ENCODE measurements at places on chromosomes 11 and 22.

DNA sequence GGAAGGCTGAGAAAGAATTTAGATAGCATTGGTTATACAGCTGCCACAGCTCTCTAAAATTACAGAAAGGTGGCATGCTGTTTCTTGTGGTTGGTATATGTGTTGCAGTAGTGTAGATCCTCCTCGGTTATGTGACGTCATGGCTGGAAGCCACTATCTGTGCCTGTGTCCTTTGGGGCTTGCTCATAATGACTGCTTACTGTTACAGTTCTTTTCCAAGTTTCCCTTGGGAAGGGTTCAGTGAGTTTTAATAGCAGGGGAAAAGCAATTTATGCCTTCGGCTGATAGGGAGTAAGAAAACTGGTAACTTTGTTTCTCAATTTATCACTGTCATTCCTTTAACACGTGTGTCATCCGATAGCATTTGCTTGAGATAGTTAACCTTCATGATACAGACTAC, 47.2 kb downstream of the POLD3 start:
- no peak for DNase-seq

DNA sequence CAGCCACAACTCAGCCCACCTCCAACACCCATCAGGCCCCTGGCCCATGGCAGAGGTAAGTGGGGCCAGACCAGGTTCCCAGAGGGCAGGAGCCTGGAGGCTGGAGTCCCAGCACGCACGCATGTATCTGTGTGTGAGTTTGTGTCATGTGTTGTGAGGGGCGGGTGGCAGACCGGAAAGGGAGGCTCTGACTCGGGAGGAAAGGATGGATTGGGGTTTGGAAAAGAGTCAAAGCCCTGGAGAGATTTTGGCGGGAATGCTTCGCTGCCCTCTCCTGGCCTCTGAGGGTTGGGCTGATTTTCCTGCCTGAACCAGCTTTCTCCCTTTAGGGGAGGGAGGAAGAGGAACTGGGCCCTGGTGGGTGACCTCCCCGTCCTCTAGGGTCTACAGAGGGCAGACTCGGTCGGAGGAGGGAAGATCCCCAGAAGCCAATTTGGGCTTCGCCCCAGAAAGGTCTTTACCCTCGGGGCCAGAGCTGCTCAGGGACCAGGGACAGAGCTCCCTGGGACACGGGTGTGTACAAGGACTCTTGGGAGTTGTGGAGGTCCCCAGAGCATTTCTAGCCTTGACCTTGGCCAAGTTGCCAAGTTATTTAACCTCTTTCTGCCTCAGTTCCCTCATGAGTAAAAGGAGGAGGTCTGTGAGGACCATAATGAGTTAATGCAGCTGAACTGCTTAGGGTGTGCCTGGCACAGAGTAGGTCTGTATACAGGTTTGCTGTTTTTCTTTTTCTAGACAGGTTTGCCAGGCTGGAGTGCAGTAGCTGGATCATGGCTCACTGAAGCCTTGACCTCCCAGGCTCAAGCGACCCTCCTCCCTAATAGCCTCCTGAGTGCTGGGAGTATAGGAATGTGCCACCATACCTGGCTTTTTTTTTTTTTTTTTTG, 6.9 kb downstream of the C11orf68 start:
- DNase-seq, result no peak

DNA sequence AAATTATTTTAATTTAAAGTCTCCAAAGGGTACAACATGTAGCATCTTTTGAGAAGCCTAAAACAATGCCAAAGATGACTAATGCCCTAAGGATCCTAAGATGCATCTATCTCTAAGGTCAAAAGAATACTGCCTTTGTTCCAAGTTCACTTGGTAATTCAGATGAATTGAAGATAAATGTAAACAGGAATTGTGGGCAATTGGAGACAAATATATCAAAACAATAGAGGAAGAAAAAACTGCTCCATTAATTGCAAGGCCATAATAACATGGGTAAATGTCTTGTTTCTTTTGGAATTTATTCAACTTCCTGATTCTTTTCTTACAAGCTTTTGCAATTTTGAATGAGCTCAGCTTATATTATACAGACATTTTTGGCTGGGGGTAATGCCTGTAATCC, 338.6 kb downstream of the TTC28 start:
- no peak for DNase-seq

- no peak for DNase-seq
These were observed 36.9 kb downstream of the DGCR2 start for GRCh38 chr22:19085233-19085718.

- no peak for DNase-seq
These were observed 17.4 kb downstream of the TP53AIP1 start for GRCh38 chr11:128925250-128925600.

GRCh38 chr11:125426818-125427528, 69.1 kb downstream of the FEZ1 start:
- DNase-seq, result no peak

DNA sequence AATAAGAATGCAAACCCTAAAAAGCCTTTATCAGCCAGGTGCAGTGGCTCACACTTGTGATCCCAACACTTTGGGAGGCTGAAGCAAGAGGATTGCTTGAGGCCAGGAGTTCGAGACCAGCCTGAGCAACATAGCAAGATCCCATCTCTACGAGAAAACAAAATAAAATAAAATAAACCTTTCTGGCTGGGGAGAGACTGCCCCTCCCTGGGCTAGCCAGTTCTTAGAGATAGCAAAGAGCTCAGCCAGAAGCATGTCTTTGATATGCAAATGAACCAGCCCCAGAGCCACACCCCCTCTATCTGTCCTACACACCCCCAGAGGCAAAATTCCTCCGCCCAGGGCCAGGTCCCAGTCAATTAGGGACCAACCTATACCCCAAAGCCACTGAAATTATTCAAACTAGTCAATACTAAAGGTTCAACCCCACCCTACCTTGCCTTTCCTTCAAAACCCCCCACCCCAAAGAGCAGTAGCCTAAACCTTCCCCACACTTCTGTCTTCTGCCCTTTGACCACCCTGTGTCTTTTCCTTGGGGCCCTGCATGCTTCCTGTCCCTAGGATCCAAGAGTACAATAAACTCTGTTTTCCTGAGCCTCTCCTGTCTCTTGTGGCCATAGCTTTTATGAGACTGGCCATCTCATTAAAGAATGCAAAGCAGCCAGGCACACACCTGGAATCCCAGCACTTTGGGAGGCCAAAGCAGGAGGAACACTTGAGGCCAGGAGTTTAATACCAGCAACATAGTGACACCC, 37.3 kb upstream of the CXCR5 start:
- DNase-seq, result no peak

GRCh38 chr22:27984723-27985122, 65.7 kb upstream of the PITPNB start:
- DNase-seq, result no peak

- no peak for DNase-seq
These were observed 11.8 kb downstream of the PNPLA5 start for GRCh38 chr22:43879901-43880540.

DNA sequence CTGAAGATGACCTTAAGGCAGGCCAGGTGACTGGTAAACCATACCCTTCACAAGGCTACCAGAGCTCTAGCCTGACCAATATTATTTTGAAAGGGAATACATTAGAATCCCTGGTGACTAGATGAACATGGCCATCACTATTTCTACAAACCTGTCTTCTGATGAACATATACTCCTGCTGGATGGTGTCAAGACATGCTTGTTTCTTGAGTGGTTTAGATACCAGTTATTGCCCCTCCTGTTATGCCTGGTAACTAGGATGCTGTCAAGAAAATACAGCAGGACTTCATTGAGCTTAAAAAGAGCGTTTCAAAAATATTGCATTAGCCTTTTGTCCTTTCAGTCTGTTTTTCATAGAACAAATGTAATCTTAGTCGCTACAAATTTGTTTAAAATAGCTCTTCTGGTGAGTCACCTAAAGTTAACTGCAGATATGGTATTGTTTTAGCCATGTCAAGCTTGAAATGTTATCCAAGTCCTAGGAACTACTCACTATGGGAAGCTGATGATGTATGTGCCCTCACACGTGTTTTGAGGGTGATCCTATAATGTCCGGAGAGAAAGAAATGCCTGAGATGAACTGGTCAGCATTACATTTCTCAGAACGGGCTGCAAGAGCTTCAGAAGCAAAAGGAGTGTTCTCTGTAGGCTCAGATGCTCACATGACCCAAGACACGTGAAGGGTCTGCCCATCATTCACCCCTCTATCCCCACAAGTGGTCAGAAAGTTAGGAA, 20.6 kb downstream of the ADM start:
- DNase-seq, result no peak

GRCh38 chr11:77806415-77806814, 14.1 kb downstream of the RSF1 start:
- no peak for DNase-seq

DNA sequence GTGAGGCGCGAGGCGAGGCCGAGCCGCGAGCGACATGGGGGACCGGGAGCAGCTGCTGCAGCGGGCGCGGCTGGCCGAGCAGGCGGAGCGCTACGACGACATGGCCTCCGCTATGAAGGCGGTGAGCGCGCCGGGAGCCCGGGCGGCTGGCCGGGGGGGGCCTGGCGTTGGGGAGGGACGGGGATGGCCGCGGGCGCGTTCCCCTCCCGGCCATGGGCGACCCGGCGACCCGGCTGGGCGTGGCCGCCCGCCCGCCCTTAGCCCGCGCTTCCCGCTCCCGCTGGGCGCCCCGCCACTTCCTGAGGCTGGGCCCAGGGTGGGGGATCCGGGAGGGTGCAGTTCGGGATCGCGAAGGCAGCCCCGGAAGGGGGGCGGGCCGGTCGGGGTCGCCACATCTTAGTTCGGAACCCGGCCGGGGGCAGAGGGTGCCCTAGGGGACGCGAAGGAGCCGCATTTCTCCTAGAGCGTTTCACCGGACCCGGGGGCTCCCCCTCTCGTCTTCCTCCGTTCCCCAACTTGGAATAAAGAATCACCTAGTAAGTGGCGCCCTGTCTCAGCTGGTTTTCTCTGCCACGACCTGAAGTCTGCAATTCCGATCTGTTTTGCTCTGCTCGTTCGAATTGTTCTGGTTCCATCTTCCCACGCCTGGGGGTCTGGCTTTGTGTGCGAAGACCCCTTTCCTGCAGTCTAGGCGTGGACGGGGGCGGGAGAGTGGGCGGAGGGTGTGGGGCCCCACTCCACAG, 536 bp downstream of the YWHAH start:
- peak; percentile 30 for DNase-seq

DNA sequence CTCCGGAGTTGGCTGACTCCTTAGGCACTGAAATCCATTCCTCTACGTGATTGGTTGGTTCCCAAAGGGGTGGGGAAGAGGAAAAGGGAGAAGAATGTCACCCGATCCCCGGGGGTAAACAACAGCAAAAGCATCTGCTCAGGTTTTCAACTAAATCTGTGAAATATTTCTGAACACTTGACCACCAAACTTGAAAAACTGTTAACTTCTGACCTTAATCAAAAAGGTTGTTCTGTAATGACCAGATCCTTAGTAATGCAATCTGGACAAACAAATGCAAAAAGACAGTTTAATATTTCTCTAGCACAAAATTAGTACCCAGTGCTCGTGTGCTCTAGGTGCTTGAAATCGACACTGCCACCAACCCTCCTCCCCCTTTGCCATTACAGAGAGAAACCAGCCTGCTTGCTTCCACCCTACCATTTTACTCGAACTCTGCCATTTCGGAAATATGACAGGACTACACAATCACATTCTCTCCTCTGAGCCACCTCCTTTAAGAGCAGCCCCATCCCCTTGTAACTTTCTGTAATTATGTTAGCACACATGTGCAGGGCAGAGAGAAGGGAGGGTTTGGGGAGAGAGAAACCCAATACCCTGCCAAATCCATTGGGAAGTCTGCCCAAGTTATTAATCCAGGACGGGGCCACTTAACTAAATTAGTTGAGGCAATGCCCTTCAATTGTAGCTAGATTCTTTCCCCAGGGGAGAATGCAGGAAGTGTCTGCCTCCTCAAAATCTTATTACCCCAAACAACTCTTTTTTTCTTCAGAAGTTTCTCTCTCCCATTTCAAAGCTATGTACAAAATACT, 113.8 kb downstream of the RBFOX2 start:
- DNase-seq, result no peak

DNA sequence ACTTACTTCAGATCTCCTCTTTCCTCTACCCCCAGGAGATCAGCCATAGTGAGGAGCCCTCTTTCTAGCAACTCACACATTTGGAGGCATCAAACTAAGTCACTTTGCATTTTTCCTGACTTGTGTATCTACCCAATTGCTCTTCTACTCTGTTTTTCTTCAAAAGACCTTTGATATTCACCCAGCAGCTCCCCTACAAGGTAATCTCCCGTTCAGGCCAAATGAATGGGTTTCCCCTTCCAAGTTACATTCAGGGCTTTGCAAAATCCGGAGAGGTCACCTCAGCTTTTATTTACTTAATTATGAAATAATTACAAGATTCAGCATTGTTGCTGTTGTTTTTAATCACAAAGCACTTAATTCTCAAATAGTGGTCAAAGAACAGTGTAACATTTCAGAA, 6.1 kb downstream of the LARGE1 start:
- DNase-seq, result no peak

- peak; percentile 63 for DNase-seq
These were observed 15.2 kb downstream of the PIM3 start for GRCh38 chr22:49975543-49976389.

- no peak for DNase-seq
These were observed 307.2 kb downstream of the CADM1 start for GRCh38 chr11:115197031-115197430.

- no peak for DNase-seq
These were observed 28.8 kb downstream of the YAP1 start for GRCh38 chr11:102139081-102139498.

DNA sequence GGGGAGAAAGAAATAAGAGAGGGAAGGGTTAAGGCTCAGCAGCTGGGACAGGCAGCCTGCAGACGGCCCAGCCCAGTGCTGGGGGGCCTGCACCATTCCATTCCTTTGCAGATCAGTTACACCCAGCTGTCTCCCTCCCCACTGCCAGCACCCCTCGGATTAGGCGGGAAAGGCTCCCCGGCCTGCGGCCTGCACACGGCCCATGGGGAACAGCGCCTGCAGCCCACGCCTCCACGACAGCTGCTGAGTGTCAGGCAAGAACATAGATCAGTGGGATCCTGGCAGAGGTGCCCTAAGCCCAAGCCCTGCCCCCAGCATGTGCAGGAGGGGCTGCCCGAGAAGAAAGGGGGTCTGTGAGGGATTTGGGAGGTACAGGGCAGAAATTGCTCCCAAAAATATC, 65.8 kb upstream of the MYOD1 start:
- no peak for DNase-seq

DNA sequence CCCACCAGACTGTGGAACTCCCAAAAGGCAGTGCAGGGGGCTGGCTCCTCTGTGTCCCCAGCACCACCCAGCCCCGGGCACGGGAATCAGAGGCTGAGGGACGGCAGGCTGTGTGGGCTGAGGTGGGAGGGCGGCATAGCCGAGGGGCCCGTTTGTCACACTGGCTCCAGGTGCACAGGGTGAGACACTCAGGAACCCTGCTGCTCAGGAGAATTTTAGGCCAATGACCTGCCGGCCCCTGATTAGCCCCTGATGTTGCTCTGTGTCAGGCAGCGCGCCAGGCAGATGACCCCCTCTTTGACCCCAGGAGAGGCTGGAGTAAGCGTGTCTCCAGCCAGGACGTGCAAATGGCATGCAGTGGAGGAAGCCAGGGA, 52.7 kb downstream of the RTL6 start:
- DNase-seq, result no peak

DNA sequence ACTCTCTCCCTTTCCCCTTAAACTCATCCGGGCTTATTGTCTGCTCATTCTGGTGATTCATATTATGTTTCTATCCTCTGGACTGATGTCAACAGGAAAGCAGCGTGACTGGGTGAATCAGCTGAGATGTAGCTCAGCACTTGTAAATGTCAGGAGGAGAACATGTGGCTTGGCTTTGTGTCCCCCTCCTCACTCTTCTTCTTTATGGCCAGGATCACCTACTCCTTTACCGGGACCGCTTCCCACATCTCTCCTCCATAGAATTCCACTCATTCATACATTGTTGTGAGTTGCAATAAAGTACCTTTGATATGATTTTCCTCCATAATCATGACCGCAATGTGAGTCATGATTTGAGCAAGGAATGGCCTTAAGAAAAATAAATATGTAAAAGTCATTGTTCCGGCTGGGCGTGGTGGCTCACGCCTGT, 15.8 kb upstream of the SYN3 start:
- no peak for DNase-seq
